MCF 10A (cell line): ENCODE measurements at places on chromosomes 13 and 19. TPM values are rescaled to one million over a fixed set of nuclear protein-coding genes. Genes with fewer than 3 reads are reported as not detected.

Gene GPR4
- total RNA-seq: not detected in 2 replicates

Gene PLD3
- 98.9 and 130 TPM in 2 replicates for total RNA-seq

Gene TMEM59L
- 0.33 and 0.64 TPM in 2 replicates for total RNA-seq

DNA sequence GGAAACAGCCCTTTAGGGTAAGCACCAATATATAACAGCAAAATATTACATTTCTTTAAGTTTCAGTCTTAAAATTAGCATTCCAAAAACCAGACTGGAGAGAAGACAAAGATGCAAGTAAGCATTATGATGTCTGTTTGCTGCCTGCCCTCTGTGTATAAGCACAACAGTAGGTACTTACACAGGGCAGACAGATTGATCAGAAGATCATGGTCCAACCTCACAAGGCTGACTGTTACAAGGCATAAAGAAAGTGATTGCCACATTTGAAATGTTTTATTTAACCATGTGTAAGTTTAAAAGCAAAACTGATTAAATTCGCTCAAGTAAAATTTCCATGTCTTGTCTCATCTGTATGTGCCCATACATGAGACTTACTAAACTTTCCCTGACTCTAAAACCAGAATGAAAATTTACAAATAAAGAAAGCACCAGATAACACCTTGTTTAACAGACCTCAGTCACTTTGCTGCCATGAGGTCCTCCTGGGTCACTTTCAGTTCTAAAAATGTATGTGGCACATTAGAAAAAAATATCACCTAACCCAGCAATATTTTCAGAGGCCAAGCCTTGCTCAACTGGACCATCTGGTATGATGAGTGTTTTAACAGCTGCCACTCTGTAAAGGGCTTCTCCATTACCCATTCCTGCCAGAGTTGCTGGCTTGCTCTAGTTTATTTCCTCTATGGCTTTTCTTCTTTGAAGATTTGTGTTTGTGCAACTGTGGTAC lies 297.0 kb downstream of the RBM26 start:
- DNase-seq: no peak

Gene CEBPA
- total RNA-seq: 4.7 and 6.2 TPM in 2 replicates

DNA sequence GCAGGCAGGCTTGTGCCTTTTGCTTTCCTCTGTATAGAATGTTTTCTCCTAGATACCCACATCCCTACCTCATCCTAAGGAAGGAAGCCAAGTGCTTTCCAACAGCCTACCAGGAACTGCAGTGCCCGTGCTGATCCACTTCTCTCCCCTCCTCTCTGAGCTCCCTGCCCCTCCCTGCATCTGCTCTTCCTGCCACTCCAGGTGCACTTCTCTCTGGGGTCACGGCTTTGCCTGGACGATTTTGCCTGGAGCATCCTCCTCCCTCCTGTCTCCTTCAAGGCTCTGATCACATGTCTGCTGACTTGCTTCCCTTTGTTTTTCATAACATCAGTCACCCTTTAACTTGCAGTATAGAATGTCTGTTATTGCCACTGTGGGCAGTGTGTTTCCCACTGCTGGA lies 34.7 kb upstream of the IRS2 start:
- no peak for DNase-seq

DNA sequence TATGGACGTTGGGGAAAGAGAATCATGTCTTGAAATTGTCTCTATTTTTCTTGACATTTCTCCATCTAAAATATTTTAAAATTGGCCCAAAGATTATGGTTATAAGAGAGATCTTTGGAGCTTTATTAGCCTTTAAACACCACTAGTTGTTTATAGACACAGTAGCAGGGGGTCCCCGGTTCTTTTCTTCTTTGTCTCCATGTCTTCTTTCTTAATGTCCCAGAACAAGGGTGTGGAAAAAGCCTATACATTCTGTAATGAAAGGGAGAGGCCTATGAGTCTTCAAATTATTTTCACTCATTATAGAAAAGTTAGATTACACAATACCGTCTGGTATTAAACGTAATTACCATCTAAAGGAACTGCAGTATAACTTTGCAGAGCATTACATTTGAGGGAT lies 300.0 kb downstream of the NALCN start:
- no peak for DNase-seq

DNA sequence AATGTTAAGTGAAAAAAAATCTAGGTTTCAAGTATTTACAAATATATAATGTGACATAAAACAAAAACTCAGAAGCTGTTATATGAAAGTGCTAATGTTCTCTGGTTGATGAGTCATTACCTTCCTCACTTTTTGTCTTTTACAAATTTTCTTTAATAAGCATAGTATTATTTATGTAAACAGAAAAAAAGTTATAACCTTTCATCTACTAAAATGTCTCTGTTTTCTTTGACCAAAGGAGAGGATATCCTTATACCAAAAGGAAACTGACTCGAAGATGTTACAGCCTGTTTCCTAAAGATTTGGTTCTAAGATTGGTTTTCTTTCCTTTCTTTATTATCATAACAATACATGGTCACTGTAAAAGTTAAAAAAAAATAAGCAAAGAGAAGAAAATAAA lies 38.0 kb downstream of the RCBTB2 start:
- no peak for DNase-seq

Gene CRB3
- 13.6 and 15.6 TPM in 2 replicates for total RNA-seq

Gene ZNF497
- 3.2 and 3.9 TPM in 2 replicates for total RNA-seq
